ENCODE measurements at places on chromosomes 11 and 22.

DNA sequence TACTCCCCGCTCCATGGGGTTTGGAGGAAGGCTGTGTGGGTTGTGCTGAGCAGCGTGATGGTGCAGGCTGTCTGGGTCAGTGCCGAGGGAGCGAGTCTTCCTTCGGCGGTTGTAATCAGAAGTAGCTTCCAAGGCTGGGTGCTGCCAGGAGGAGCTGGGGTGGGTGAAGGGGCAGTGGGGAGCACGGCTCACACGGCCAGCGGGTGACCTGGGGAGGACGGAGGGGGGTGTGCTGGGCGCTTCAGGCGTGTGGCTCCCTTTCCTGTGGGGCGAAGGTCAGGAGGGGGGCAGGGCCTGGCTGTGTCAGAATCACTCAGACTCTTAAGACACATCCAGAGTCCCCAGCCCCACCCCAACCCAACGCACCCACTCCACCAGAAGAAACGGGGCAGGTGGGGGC is 60.2 kb downstream of the LRP5 start:
- DNase-seq: no peak

GRCh38 chr11:12395333-12395732 is 18.0 kb downstream of the PARVA start:
- no peak for DNase-seq

GRCh38 chr11:70128435-70128906 is 50.4 kb downstream of the ANO1 start:
- DNase-seq: no peak

DNA sequence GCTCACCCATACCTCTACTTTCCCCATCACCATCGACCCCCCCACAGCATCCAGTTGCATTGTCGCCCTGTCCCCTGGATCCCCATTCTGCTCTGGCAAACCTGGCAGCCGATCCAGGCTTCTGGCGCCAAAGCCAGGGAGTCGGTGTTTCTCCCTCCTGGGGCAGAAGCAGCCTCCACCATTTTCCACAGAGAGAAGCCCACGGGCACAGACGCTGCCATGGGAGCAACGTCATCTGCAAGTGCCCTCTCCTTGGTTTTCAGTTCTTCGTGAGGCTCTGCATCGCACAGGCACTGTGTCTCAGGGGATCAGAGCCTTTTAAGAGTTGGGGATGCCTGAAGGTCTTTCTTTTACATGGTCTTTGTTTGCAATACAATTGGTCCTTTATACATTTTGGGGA is 2.3 kb downstream of the YPEL4 start:
- DNase-seq: peak; percentile 41

- no peak for DNase-seq
Observed at GRCh38 chr11:44580701-44581100, 15.2 kb downstream of the CD82 start.

- no peak for DNase-seq
Observed at GRCh38 chr11:63611395-63611747, 2.9 kb downstream of the PLAAT3 start.

DNA sequence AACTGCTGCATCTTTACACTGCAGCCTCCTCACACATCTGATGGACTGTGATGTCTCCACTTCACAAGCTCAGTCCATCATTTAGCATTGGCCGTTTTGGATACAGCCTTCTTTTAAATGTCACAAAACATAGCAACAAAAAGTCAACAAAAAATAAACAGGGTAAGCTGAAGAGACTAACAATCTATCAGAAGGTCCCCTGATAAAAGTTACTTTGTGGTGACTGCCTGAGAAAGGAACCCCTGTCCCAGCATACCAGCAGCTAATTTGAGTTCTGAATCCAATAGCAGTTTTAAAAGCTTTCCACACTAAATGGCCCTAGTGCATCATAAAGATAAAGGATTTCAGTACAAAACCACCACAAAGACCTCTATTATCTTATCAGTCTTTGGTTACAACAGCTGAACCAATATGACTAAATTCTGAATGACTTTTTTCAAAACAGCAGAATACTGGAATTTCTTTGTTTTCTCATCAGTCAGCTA is 162.4 kb downstream of the SOX6 start:
- DNase-seq: no peak

GRCh38 chr11:34680206-34680605 is 59.3 kb downstream of the EHF start:
- DNase-seq: no peak

DNA sequence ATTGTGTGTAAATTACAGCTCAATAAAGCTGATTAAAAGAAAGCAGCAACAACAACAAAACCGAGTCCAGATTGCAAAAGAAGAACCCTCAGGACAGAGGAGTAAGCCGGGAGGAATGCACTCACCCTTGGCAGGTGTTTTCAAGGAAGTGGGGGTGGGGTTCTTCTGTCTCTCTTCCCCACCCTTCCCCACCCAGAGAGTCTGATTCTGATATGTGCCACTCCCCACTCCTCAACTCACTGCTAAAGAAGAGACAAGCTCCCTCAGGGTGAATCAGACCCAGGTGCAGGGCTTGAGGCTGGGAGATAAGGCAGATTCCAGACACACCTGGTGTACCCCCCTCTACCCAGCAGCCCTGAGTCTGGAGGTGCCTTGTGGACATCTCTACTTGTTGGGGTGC is 38.4 kb upstream of the PHF21A start:
- no peak for DNase-seq

DNA sequence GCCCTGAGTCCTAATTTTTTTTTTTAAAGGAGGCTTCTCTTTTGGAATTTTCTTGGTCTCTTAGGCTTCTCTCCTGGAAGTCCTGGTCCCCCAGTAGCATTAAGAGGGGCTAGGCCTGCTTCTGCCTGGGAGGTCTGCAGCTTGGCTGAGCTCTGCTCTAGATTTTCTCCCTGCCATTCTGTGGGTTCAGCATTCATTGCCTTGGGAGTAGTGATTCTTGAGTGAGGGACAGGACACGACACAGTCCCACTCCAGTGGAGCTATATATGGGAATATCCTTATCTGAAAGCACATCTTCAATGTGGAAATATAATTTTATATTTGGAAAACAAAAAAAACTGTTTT is 3.7 kb downstream of the IGSF22 start:
- no peak for DNase-seq

DNA sequence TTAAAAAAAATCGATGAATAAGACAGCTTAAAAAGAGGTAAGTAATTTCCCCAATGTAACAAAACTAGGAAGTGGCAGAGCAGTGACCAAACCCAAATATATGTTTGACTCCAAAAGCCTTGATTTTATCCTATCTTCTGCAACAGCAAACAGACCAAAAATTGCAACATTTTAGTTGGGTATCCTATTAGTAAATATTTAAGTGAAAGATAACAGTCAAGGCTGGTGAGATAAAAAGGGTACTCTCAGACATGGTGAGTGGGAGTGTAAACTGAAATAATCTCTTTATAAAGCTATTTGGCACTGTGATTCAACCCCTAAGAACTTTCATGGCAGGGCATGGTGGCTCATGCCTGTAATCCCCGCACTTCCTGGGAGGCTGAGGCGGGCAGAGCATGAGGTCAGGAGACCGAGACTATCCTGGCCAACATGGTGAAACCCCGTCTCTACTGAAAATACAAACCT is 1.9 kb upstream of the RDX start:
- DNase-seq: no peak

DNA sequence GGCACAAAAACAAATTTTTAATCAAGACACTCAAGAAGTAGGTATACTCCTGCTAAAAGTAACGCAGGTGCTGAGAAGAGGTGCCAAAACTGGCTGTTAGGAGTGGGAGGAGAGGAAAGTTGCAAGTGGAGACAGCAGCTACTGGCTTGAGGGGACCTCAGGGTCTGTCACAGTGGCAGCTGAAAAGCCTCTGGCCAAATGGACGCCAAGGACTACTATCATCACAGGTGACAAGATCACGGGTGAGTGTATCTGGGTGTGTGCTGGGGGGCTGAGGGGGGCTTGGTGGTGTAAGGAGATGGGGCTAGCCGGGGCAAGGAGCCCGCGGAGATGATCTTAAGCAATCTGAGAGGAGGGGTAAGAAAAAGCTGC is 687 bp downstream of the ZNF202 start:
- DNase-seq: no peak

- DNase-seq: peak; percentile 43
Observed at GRCh38 chr11:61834278-61835048, 6.4 kb downstream of the FADS2 start.

DNA sequence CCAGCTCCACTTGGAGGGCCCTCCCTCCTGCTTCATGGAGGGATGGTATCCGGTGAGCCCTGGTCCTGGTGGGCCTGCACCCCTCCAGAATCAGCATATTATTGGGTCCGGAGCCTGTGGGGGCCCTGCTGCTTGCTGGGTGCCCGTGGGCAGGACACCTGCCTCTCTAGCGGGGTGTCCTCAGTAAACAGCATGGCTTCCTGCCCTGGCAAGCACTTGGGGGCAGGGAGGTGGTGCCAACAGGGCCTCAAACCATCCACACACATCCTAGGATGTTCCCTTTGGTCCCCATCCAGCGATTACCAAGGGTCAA is 108.3 kb downstream of the CTTN start:
- DNase-seq: no peak

DNA sequence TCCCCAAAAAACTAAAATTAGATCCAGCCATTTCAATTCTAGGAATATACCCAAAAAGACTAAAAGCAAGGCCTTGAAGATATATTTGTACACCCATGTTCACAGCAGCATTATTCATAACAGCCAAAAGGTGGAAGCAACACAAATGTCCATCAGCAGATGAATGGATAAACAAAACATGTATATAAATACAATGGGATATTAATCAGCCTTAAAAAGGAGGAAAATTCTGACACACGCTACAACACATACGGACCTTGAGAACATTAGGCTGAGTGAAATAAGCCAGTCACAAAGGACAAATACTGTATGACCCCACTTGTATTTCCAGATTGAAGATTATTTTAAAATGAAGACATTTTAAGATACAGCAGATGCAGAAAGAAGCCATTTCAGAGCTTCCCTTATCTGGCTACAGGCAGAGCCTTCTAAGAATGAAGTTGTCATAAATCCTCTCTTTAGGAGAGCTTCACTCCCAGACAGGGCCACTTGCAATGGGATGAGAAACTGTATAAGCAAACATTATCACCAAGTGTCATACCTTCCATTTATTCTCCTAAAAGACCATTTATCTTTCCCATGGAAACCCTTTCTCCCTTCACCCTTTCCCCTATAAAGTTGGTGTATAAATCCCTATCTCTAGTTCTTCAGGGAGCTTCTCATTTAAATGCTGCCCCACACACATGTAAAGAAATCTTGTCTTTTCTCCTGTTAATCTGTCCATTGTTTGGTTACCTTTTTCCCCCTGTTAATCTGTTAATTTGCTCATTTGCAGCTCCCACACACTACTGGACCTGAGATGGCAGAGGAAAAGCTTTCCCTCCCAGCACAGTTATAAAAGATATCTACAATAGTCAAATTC is 19.3 kb upstream of the TOP3B start:
- no peak for DNase-seq

DNA sequence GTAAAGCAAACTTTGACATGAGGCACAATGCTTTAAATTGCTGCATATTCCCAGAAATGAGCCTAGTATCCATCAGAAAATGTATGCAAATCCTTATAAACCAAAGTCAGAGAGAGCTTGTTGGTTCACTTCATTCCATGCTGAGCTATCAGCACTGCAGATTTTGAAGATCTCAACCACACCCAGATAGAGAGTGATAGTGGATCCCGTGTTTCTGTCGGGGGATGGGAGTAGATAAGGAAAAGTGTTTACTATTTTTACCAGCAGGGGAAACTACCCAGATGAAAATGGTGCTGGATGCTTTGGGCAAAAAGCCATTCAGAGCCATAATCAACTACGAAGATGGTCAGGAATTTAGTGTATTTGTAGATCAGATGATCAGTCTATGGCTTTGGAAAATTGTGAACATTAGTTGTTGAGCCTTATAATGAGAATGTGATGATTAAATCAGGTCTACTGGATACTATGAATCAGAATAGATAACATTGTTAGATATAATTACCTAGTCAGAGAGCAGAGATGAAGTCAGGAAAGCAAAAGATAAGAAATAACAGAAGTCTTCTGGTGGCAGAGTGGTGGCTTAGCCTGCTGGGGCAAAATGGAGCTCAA is 10.8 kb downstream of the OR51B6 start:
- no peak for DNase-seq

DNA sequence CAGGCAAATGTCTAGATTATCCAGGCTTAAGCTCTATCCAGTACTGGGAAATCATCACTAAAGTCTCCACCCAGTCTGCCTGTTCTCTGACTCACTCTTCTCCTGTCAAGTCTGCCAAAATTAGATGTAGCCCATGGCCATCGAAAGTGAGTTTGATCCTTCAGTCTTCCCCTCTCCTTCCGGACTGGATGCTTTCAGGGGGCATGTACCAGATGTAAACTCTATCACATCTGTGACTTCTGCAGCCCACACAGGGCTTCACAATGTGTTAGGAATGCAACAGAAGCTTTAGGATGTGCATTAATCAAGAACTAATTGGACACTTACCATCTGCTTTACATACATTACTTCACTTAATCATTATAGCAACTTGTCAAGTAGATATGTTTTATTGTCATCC is 12.3 kb downstream of the ME3 start:
- no peak for DNase-seq

DNA sequence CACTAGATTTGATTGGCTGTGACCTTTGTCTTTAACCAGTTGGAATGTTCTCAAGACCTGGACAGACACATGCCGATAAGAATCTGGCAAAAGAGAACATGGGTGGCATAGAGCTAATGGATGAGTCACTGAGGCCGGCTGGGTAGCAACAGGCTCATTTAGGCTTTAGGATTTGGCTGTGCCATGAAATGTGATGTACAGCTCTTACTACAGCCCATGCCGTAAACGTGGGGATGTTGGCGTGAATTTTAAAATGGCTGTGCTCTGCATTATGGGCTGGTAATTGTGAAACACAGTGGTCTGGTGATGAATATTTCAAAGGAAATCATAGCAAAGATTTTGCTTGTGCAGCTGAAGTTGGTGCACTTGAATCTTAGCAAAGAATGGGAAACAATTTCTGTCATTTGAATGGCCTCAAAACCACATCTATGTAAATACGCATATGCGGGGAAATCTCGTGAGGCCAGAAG is 332.4 kb downstream of the TBC1D22A start:
- no peak for DNase-seq

- no peak for DNase-seq
Observed at GRCh38 chr11:134498326-134499139, 86.5 kb upstream of the B3GAT1 start.

DNA sequence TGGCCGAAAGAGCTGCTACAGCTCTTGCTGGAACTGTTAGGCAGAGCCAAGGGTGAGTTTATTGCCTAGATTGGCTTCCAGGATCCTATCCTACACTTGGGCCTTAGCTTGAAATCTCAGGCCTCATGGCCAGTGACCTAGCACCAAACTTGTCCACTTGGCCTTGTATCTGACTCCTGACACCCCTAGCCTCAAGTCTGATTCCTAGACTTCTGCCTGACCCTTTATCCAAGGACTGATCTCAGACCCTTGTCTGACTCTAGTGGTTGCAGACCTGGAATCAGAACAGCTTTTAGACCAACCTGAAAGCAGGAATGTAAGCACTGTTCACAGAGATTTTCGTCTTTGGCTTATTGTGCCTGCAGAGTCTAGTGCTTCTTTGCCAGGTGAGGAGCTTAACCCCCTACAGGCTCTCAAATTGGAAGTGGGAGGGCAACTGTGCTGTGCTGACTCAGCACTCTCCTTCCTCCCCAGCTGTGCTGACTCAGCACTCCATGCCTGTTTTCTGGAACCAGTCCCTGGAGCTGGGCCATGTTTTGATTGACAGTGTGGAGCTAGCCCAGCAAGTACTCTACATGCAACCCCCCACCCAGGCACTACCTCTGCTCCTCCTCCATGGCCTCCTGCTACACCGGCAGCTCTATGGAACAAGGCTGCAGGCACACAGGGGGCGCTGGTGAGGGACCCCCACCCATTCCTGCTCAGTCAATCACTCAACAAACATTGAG is 35.1 kb downstream of the RRP8 start:
- no peak for DNase-seq
